Stimulated activated CD8-positive, alpha-beta memory T cell treated with anti-CD3 and anti-CD28 coated beads, Interleukin-4, amount 100 ng/mL, for 24 hours (primary cell): ENCODE measurements at places on chromosomes 7 and 10.

DNA sequence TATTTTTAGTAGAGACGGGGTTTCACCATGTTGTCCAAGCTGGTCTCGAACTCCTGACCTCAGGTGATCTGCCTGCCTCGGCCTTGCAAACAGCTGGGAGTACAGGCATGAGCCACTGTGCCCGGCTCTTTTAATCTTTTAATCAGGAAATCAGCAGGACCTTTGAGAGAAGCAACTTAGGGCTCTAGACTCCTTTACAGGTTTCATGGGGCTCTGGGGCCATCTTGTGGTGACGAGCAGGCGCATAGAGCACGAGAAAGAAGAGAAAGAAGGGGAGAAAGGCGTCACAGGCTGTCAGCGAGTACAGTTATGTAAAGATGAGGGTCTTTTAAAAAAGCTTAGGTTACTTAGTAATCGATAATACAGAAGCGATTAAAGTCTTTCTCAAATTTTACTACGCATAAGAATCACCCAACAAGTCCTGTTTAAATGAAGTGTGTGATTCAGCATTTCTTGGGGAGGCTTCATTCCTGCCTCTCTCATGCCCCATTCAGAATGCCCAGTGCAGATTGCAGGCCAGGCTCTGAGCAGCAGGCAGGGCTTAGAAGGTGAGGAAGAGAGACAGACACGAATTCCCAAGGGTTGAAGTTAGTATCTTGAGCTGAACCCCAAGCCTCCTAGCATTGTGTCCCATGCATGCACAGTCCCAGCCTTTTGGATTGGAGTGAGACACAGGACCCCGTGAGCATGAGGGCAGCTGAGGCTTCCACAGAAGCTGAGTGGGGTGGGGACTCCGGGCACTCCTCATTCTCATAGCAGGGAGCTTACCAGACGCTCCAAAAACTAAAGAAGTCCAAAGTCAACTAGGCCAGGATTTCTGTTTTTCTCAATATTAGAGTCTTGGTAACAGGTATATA, 23.6 kb upstream of the PFKP start:
- DNase-seq: peak; percentile 23

- no peak for DNase-seq
These were observed 130.9 kb downstream of the SND1 start for GRCh38 chr7:127782654-127783559.

DNA sequence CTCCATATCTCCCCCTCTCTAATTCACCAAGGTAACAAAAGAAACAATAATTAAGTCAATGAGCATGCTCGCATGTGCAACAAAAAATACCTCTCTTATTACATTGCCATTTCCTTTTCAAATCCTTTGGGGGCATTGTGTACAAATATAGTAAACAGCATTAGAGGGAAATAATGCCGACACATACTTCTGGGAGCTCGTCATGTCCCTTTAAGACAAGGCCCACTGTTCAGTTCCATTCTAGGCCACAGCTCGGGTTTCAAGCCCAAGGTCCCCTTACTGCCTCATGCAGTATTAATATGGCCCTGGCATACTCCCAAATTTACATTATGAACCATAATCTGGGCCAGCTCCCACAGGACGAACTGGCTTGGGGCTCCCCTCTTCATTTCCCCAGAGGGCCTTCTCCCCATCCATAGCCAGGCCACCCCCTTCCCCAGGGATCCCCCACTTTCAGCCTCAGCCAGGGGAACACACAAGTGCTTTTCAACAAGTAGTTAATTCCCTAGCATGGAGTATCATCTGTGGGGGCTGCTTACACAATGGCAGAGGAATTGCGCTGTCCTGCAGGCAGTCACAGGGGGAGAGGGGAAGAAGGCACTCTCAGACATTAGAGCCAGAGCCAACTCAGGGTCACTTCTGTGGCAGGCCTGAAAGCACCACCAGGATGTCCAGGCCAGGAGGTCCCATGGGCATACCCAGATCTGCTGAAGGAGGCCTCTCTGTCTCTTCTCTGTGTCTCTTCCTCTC, 110.6 kb downstream of the KCNMA1 start:
- DNase-seq: no peak

GRCh38 chr10:83023662-83024061, 1115.6 kb upstream of the GHITM start:
- no peak for DNase-seq

GRCh38 chr10:31413325-31413724, 94.3 kb downstream of the ZEB1 start:
- DNase-seq: no peak

GRCh38 chr10:102055647-102056419, at the start of gene ARMH3:
TSS of gene ARMH3 (minus strand) at chr10:102056173. CDS start at chr10:102040114, 16,059 bp downstream.
- peak; percentile 81 for DNase-seq

- no peak for DNase-seq
These were observed 258.0 kb downstream of the XPNPEP1 start for GRCh38 chr10:109665321-109665720.

- DNase-seq: no peak
These were observed 19.9 kb downstream of the LMTK2 start for GRCh38 chr7:98126311-98127142.
